ENCODE measurements at places on chromosomes 12 and 14.

DNA sequence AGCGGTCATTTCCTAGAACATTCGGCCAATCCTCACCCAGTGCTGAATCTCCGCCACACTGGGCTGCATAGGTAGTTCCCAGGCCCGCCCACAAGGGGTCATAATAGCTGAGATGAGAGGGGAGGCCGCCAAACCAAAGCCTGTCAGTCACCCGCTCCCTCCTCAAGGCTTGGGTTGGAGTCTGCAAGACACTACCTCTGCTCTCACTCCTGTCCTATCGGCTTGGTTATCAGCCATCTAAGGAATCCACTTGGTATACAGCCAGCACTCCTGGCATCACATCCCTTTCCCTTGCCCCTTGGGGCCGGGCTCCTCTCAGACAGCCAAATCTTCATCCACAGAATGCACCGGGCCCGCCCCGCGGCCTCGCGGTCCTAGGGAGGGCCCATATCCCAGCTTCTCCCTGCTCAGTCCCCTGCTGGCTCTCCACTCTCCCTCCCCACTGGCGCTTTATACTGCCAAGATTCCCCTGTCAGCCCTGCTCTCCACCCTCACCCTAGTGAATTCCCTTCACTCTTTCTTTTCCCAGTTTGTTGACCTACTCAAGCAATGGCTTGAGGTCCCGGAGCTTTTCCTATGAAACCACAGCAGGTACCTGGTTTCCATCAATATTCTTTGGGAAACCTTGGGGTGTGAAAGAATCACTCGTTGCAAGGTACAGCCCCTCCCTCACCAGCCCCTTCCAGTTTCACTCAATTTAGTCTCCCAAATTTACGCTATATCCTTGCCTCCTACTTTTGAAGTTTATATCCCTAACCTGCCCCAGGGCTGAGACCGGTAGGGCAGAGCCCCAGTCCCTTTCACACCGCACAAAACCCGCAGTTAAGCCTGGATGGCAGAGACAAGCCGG is 1.4 kb downstream of the IFFO1 start:
- DNase-seq, result peak; percentile 82

- DNase-seq, result no peak
Observed at GRCh38 chr14:85532374-85533022, 2.6 kb downstream of the FLRT2 start.

DNA sequence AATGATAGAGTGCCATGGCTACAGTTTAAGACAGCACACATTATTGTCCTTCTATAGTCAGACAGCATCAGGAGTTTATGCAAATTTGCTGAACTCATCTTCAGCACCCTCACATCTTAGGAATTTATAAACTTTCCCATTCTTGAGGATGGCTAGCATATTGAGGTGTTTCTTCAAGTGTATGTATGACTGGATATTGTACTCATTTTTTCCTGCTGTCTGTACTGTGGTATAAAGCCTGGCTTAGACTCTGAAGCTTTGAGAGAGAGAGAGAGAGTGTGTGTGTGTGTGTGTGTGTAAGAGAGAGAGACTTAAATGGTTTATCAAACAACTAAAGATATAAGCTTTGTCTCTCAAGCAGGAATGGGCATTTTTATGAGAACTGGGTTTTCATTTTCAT is 161.6 kb downstream of the PIK3C2G start:
- DNase-seq, result no peak

DNA sequence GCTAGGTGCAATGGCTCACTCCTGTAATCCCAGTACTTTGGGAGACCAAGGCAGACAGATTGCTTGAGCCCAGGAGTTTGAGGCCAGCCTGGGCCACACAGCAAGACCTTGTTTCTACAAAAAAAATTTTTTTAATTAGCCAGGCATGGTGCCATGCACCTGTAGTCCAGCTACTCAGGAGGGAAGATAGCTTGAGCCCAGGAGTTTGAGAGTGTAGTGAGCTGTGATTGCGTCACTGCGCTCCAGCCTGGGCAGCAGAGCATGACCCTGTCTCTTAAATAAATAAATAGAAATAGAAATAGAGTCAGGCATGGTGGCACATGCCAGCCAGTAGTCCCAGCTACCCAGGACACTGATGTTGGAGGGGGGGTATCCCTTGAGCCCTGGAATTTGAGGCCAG is 36.7 kb upstream of the CLIP1 start:
- DNase-seq, result no peak

GRCh38 chr14:34369648-34370030 is 92.4 kb downstream of the SPTSSA start:
- no peak for DNase-seq

GRCh38 chr12:129877411-129877810 is 26.4 kb downstream of the TMEM132D start:
- no peak for DNase-seq

DNA sequence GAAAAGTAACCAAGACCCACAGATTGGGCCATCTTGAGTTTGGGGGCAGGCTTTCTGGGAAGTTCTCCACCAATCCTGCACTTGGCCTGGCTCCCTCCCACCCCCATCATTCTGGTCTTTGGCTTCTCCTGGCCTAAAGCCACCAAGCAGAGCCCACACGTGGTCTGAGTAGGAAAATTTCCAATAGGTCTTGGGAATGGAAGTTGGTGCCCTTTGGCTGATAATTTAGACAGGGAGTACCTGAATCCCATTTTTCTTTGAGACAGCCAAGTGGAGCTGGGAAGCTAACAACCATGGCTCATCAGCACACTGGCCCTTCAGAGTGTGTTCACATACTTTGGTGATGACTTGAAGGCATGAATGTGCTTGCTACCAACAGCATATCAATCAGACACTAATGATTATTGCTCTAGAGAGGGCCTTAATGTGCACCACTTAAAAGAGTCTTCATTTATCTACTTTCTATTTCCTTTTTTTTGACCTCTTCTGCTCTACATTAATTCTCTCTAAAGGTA is 156.0 kb downstream of the EGLN3 start:
- DNase-seq, result no peak

DNA sequence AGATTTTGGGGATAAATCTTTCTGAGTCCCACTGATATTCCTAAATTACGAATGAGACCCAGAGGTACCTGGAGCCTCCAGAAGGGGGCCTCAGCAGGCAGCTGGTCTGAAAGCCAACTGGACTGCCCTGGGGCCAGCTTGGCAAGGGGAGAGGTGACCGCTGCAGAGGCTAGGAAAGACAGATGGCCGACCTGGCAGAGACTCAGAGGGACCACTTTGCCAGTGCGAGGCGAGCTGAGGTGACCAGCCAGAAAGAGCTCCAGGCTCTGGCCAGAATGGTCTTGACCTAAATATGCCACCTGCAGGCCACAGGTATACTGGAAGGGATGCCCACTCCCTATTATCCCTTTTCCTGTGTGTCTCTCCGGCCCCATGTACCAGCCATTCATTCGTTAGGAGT is 256.8 kb upstream of the GARIN6 start:
- DNase-seq, result no peak

GRCh38 chr14:26380637-26381036 is 217.2 kb downstream of the NOVA1 start:
- no peak for DNase-seq

- peak; percentile 17 for DNase-seq
Observed at GRCh38 chr14:62162998-62163589, 400.9 kb downstream of the SNAPC1 start.

DNA sequence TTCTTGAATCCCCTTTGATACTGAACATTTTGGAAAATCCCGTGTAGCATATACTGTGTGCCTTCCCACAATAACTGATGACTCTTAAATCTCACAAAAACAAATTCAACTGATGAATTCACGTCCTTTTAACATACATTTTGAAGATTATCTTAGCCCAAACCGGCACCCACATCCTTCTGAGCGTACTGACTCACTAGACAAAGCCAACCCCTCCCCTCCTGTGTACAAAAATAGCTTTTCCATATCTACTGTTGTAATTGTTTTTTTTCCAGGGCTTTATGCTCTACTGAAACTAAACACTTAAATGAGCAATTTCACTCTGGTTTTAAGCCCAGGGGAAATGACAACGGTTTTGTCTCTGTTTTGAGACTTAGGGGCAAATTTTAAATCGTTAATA is 109.4 kb upstream of the ATF7IP start:
- peak; percentile 46 for DNase-seq

DNA sequence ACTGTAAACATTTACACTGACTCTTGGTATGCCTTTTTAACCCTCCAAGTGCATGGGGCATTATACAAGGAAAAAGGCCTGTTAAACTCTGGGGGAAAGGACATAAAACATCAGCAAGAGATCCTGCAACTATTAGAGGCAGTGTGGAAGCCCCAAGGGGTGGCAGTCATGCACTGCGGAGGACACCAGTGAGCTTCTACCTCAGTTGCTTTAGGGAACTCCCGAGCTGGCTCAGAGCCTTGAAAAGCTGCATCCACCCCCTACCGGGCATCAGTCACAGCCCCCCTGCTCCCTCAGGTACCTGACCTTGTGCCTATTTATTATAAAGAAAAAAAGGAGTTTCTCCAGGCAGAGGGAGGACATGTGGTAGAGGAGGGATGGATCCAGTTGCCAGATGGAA is 695.6 kb upstream of the LMO3 start:
- no peak for DNase-seq

DNA sequence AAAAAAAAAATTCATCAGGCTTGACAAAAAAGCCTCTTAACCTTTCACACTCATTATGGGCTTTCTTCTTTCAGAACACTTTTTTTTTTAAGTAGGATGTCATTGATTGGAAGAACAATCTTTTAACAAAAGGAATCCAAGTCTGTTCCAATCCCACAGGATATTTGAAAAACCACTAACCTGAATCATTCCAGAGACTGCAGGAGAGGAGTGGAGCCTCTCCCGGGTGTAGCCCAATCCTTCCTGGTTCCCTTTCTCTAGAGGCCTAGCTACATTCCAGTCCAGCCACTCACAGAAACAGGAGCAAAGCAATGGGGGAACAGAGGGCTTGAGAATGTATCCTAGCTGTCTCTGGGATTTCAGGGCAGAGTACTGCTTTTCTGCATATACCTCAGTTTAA is 4.3 kb downstream of the MFAP5 start:
- peak; percentile 79 for DNase-seq

GRCh38 chr12:93311827-93312226 is 65.9 kb upstream of the NUDT4 start:
- DNase-seq, result no peak
